Osteocyte (in vitro differentiated cells): ENCODE measurements at places on chromosomes 6 and 20. TPM values are rescaled to one million over a fixed set of nuclear protein-coding genes. Genes with fewer than 3 reads are reported as not detected.

Gene THBD
- 66.3 and 68.3 TPM in 2 replicates for total RNA-seq

Gene WFDC10B
- total RNA-seq = not detected in 2 replicates

Gene KIAA1755
- 50.2 and 60.6 TPM in 2 replicates for total RNA-seq

Gene EDN1
- 10.9 and 13.2 TPM in 2 replicates for total RNA-seq

Gene PROKR2
- total RNA-seq = not detected in 2 replicates

Gene NOL4L
- total RNA-seq = 30.5 and 32.7 TPM in 2 replicates

Gene KCNQ2
- total RNA-seq = not detected in 2 replicates

DNA sequence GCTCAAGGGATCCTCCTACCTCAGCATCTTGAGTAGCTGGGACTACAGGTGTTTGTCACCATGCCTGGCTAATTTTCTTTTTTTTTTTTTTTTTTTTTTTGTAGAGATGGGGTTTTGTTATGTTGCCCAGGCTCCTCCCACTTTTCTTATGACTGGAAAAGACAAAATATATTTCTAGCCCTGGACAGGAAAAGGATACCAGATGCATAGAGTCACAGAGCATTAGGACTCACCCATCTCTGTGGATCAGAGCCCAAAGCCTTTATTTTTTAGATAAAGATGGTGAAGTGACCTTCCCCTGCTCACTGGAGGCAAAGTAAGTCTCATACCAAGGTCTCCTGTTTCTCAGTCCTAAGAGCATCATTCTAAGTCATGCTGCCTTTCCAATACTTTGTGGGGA lies 3.4 kb downstream of the TRIM10 start:
- peaks cover 33% of the 10 kb centered on the region for H3K4me1 ChIP-seq
- no peak overlapping the region for H3K4me3 ChIP-seq
- no peak overlapping the region for H3K27ac ChIP-seq
- DNase-seq = no peak
- no peaks in the 10 kb centered on the region for H3K27me3 ChIP-seq

DNA sequence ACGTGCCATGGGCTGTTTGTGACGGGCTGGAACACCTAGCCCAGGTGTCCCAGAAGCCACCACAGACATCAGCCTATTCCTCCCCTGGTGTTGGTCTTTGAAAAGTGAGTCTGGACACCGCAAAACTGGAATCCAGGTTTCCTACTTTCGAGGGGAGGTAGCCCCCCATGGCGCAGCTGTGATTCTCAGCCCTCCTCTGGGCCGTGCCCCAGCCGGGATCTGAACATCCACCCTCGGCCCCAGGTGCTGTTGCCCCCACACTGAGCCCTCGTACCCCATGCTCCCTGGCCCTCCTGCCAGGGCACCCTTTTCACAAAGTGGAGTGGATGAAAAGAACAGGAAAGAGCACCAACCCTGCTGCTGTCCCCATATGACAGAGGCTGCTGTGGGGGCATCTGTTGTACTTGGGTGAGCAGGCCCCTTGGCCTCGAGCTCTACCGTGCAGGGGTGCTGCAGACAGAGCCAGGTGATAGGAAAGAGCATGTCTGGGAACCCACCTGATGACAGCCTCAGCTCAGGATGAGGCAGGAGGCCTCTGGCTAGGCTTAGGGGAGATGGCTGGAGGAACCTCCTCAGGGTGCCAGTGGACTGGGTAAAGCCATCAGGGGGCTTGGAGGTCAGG lies 18.8 kb upstream of the MAS1L start:
- peaks cover 5% of the 10 kb centered on the region for H3K27me3 ChIP-seq
- H3K4me3 ChIP-seq = no peak overlapping the region
- no peak overlapping the region for H3K27ac ChIP-seq
- no peaks in the 10 kb centered on the region for H3K36me3 ChIP-seq
- peaks cover 5% of the 10 kb centered on the region for H3K4me1 ChIP-seq

DNA sequence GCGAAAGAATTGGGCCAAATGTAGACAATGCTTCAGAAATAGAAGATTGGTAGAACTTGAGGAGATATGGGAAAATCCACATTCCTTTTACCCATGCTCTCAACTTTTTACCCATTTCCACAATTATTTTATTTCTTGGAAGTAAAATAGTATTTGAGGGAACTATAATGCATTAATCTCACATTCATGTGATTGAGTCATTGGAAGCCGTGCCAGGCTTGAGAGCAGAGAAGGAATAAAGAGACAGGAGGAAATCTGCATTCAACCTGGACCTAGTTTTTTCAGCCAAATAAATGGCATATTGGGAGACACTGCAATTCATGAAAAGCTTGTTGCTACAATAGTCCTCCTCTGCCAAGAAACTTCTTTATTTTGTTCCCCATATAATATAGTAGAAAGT lies 2.8 kb upstream of the NUP153 start:
- no peaks in the 10 kb centered on the region for H3K27me3 ChIP-seq
- no peak for DNase-seq
- H3K27ac ChIP-seq = no peak overlapping the region
- H3K36me3 ChIP-seq = no peaks in the 10 kb centered on the region

DNA sequence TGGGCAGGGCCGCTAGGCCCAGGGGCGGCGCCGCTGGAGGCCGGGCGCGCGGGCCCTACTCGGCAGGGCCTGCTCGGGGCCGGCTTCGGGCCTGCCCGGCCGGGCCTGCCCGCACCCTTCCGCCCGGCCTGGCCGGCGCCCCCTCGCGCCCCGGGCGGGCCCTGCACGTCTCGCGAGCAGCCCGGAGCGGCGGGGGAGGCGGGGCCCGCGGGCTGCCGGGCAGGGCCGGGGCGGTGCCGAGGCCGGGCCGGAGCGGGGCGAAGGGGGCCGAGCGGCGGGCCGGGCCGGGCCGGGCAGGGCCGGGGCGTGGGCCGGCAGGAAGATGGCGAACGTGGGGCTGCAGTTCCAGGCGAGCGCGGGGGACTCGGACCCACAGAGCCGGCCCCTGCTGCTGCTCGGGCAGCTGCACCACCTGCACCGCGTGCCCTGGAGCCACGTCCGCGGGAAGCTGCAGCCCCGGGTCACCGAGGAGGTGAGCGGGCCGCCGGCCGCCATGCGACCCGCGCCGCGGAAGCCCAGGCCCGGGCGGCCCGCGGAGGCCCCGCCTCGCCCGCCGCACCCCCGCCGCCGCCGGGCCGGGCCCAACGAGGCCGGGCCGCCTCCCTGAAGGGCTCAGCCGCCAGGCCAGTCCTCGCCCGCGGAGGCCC lies at the start of gene NPEPL1:
NPEPL1 (plus strand) TSS at position 222 of the 647 bp plus-strand sequence; CDS start at position 323, 101 bp downstream.
- no peaks in the 10 kb centered on the region for H3K27me3 ChIP-seq
- no peak within 1 kb of the TSS for H3K4me3 ChIP-seq
- H3K4me1 ChIP-seq = peaks cover 21% of the 10 kb centered on the region
- peak; percentile 83 for DNase-seq

DNA sequence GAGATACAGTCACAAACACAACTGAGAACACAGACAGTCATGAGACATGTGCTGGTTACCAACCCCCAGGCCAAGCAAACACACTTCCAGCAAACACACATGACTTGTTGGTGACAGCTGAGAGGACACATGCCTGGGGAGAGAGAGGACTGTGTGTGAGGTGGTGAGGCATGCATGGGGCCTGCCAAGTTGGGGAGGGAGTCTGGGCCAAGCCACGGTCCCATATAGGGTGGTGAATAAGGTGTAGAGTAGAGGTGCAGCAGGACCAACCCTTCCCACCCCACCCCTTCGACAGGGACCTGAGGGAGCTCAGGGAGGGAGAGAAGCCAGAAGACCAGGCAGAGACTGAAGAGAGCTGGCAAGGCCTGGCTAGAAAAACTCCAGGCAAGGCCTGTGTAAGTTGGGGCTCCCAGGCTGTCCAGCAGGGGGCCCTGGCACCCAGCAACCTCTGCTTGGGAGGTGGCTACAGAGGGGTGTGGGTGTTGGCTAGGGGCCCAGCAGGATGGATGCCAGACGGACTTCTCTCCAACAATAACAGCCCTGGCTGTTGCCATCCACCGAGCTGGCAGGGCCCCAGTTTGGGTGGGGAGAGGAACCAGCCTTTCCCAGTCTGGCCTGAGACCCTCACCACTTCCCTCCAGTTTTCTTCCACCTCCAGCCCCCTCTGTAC lies 2.0 kb upstream of the SLC29A1 start:
- peak overlapping the region; percentile 77 for H3K4me3 ChIP-seq
- no peaks in the 10 kb centered on the region for H3K36me3 ChIP-seq

DNA sequence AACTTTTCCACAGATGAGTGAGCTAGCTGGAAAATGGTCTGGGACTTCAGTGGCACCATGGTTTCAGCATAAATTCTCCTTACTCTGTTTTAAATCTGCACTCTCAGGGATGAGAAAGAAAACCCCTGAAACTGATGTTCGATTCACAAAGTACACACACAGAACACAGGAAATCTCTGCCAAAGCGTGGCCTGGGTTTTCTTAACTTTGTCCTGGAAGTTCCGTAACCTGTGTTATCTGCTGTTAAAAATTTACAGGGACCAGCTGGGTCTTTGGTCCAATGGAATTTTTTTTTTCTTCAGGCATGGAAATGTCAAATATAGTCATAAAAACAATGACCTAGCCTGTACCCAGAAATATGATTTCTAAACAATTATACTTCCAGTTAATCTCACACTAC lies 7.3 kb downstream of the SCML4 start:
- no peak overlapping the region for H3K27ac ChIP-seq
- H3K36me3 ChIP-seq = no peaks in the 10 kb centered on the region
- no peaks in the 10 kb centered on the region for H3K27me3 ChIP-seq
- H3K4me3 ChIP-seq = no peak overlapping the region

DNA sequence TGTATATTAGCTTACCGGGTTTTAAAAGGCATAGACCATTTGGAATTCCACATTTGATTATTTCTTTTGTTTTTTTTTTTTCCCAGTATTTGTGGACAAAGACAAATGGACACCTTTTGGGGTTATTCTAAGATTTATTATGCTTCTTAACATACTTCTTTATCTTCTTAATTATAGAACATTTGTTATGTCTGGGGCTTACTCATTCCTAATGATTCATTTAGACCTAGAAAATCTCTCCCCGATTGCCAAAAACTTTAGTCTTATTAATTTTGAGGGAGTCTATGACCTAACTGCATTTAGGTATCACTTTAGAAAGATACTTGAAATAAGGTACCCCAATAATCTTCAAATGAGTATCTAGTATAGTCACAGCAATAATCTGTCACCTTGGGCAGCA lies 170.7 kb upstream of the PREP start:
- DNase-seq = no peak
- no peaks in the 10 kb centered on the region for H3K36me3 ChIP-seq
- no peaks in the 10 kb centered on the region for H3K27me3 ChIP-seq
- no peak overlapping the region for H3K27ac ChIP-seq

DNA sequence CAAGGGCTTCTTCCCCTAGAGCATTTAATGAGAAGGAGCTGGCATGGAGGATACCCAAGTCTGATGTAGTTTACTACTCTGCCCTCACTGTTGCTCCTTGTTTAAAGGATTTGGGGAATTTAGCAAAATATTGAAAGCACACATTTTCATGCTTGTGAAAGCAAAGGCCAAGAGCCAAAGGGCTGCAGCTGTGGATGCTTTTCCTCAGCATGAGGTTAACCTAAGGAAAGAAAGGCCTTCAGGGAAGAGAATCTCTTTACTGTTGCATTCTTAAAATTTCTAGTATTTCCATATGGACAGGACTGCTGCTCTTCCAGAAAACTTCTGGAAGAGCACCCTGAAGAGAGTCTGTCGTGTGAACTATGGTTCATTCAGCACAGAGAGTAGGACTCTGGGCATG lies 45.9 kb upstream of the SASH1 start:
- H3K4me1 ChIP-seq = peaks cover 76% of the 10 kb centered on the region
- no peak for DNase-seq
- H3K27me3 ChIP-seq = no peaks in the 10 kb centered on the region
- no peaks in the 10 kb centered on the region for H3K36me3 ChIP-seq

GRCh38 chr6:56172144-56172543 lies 75.2 kb downstream of the COL21A1 start:
- H3K4me3 ChIP-seq = no peak overlapping the region
- H3K27me3 ChIP-seq = no peaks in the 10 kb centered on the region
- peaks cover 47% of the 10 kb centered on the region for H3K36me3 ChIP-seq
- DNase-seq = no peak
- H3K4me1 ChIP-seq = peaks cover 6% of the 10 kb centered on the region
- no peak overlapping the region for H3K27ac ChIP-seq

DNA sequence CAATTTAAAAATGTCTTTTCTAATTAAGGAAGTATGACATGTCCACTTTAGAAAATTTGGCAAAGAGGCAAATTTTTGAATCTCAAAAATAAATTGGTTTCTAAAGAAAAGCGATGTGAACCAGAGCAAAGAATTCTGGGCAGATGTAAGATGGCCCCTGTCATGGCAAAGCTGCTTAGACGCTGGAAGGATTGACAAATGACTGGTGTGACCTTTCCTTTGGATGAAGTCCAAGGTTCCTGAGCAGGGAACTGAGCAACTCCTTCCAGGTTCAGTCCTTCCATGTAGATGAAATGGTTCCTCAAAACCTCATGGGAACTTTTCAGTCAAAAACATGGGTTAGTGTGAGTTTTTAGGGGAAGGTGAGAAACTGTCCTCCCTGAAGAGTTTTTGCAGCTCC lies 25.1 kb downstream of the BRPF3 start:
- peaks cover 45% of the 10 kb centered on the region for H3K36me3 ChIP-seq
- no peaks in the 10 kb centered on the region for H3K4me1 ChIP-seq
- H3K27ac ChIP-seq = no peak overlapping the region
- no peak for DNase-seq
- H3K27me3 ChIP-seq = no peaks in the 10 kb centered on the region
- H3K4me3 ChIP-seq = no peak overlapping the region

DNA sequence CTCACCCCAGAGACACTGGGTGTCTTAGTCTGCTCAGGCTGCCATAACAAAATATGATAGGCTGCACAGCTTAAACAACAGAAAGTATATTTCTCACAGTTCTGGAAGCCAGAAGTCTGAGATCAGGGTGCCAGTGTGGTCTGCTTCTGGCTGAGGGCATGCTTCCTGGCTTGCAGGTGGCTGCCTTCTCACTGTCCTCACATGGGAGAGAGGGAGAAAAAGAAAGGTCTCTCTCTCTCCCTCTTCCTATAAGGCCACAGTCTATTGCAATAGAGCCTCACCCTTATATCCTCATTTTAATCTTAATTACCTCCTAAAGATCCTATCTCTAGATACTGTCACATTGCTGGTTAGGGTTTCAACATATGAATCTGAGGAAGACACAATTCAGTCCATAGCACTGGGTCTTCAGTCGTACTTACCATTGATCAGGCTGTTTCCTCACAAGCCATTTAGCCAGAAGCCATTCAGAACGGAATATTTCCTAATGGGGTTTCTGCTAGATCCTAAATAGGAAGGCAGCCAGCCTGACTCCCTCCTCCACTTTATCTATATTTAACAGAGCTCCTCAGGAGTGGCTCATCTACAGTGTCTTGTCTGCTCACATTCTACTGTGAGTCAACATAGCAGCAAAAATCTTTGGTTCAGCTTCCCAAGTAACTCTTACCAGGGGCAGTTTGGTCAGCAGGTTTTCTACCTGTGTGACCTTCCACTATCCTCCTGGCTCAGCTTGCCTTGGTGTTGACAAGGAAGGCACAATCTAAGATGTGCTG lies 42.2 kb downstream of the CD164 start:
- no peak overlapping the region for H3K27ac ChIP-seq
- DNase-seq = no peak
- no peaks in the 10 kb centered on the region for H3K27me3 ChIP-seq

DNA sequence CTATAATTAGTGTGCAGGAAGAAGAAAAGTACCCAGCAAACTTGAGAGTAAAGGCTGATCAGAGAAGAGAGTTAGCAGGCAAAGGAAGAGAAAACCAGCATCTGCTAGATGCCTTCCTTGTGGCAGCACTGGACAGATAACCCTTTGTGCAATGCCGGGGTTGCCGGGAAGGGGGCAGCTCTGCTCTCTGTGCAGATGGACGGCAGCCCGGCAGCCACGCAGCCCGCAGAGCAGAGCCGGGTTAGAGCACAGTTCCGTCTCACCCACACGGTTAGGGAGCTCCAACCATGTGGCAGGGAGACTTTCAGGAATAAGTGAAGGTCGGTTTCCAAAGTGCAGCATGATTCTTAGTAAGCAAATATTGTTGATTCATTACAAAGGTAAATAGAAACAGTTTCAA lies 80.0 kb upstream of the RPS6KA2 start:
- H3K36me3 ChIP-seq = no peaks in the 10 kb centered on the region
- peaks cover 13% of the 10 kb centered on the region for H3K27me3 ChIP-seq
- no peaks in the 10 kb centered on the region for H3K4me1 ChIP-seq
- no peak overlapping the region for H3K4me3 ChIP-seq
- peak; percentile 83 for DNase-seq
- no peak overlapping the region for H3K27ac ChIP-seq
